ENCODE measurements at places on chromosomes 5 and 9. TPM values are rescaled to one million over a fixed set of nuclear protein-coding genes. Genes with fewer than 3 reads are reported as not detected.

The PCDHA5 gene
- total RNA-seq: not detected

DNA sequence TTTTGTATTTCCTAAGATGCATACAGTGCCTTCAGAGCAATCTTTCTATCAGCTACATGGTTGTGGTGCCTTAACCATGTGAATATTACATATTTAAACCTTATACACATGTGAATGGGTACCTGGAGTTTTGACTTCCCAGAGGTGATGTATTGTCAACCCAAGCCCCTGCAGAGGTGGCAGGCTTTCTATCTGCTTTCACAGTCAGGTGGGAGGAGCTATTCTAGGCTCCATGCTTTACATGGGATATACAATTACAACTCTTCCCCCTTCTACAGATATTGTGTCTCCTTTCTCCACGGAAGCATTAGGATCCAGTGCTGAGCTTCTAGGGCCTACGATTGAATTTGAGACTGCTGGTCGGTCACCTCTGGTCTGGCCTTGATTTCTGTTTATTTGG, 89.8 kb upstream of the TUT7 start:
- no peaks in the 10 kb centered on the region for H3K27me3 ChIP-seq
- H3K4me1 ChIP-seq: no peaks in the 10 kb centered on the region
- no peak for DNase-seq
- H3K27ac ChIP-seq: no peak overlapping the region
- no peak overlapping the region for H3K4me3 ChIP-seq
- no peaks in the 10 kb centered on the region for H3K36me3 ChIP-seq

DNA sequence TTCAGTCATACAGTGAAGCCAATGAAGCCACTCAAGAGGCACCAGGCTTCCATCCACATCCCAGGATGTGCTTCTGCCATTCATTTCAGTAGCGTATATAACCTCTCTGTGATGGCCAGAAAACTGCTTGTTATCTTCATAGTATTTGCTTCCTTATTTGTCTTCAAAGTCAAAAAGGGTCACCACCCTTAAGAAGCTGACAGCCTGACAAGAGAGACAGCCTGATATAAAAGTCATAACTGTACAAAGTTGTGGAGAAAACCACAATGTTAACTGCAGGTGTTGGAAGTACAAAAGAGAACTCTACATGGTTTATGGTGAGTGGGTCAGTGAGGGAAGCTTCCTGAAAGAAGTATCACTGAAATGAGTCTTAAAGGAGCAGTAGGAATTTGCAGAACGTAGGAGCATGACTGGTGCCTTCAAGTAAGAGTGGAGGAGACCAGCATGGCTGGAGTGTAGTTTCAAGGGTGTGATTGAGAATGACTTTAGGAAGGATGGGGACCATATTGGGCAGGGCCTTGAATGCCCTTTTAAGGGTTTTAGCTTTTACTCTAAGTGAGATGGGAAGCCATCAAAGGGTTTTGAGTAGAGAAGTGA, 33.7 kb downstream of the NIM1K start:
- no peak for DNase-seq
- H3K27me3 ChIP-seq: no peaks in the 10 kb centered on the region
- peaks cover 2% of the 10 kb centered on the region for H3K4me1 ChIP-seq
- H3K27ac ChIP-seq: no peak overlapping the region
- no peaks in the 10 kb centered on the region for H3K36me3 ChIP-seq
- H3K4me3 ChIP-seq: no peak overlapping the region

GRCh38 chr5:40333459-40334241, 346.1 kb upstream of the PTGER4 start:
- no peaks in the 10 kb centered on the region for H3K27me3 ChIP-seq
- no peaks in the 10 kb centered on the region for H3K4me1 ChIP-seq
- H3K27ac ChIP-seq: no peak overlapping the region

DNA sequence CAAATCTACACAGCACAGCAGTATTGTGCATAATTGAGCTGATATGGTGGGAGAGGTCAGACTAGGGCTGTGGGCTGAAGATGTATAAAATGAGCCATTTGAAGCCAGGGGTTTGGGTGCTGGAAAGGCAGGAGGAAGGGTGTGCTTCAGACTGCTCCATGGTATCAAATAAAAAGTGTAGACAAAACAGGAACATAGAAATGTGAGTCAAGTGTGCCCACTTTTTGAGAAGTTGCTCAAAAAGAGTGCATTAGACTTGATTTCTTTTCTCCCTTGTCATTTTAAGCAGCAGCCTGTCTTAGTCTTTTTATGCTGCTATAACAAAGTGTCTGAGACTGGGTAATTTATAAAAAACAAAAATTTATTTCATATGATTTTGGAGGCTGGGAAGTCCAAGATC, 55.8 kb upstream of the ZFAND5 start:
- no peaks in the 10 kb centered on the region for H3K27me3 ChIP-seq
- no peak for DNase-seq
- no peak overlapping the region for H3K27ac ChIP-seq
- H3K36me3 ChIP-seq: no peaks in the 10 kb centered on the region
